ENCODE measurements at places on chromosomes 16 and 17.

DNA sequence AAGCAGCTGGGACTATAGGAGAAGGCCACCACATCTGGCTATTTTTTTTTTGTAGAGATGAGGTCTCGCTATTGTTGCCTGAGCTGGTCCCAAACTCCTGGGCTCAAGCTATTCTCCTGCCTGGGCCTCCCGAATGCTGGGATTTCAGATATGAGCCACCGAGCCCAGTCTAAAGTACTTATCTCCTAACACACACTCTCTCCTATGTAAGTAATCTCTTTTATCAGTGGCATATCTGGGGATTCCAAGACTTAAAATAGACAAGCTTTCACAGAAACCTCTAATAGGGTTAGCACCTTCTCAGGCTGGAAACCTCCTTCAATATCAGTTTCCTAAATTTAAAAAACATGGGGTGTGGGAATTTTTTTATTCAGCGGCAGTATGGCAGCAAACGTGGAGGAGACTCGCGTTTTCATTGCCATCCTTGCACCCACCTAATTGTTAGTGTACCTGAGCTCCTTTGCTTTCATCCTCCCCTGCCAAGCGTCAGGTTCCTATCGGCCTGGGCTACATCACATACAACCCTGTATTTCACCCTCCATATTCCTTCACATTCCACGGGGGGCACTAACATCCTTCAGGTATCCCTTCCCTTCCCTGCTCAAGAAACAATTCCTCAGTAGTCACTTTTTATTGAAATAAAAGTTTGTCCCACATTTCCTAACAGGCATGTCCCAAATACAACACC is 1.1 kb downstream of the EZH1 start:
- DNase-seq, result no peak

- no peak for DNase-seq
These were observed 146.4 kb upstream of the KCNJ16 start for GRCh38 chr17:69928611-69929010.

DNA sequence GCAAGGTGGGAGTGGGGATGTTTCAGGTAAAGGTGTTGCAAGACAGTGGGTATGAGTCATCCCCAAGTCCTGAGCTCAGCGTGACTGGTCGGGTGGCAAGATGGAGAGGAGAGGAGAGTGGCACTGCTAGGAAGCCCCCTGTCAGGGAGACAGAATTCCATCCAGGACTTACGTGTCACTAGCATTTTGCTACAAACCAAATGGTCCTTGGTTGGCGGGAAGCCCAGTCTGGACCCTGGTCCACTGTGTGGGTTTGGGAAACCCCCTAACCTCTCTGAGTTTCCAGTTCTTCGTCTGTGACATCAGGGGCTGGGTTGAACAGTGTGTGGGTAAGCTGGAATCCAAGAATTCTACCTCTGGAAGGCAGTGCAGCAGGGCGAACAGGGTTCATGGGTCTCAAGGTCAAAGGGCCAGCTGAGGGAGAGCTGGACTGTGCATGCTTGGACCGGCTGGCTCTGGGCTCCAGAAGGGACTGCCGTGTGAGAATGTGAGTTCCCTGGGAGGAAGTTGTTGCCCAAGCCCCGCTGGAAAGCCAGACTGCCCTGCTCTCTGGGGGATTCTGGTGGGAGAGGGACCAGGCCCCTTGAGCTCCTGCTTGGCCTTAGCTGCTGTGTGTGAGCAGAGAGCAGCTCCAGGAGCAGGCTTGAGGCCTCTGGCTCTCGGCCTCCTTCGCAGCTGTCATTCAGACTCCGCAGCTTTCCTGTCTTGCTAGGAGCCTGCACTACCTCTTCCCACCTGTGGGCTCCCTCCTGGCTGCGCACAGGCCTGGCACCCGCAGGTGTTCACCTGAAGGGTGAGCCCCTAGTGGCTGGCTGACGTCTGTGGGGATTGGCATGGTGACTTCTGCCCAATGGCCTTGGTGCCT is 84.6 kb downstream of the NT5M start:
- DNase-seq, result no peak

DNA sequence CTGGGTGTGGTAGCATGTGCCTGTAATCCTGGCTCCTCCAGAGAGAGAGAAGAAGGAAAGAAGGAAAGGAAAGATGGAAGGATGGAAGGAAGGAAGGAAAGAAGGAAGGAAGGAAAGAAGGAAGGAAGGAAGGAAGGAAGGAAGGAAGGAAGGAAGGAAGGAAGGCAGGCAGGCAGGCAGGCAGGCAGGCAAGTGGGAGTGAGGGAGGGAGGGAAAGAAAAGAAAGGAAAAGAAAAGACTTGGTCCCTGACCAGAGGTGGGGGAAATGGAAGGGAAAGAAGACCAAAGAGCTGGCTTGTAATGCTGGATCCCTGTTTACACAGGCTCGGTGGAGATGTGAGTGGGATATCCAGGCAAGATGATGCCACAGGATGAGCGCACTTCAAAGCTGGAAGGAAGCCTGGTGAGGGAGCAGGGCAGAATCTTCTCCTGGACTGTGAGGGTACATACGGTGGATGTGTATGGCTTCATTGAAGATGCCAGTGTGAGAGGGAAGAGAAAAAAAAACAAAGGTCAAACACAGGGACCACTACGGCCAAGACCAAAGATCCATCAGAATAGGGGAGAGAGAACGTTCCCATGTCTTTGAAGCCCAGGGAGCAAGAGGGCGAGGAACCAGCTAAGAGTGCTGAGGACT is 2.1 kb downstream of the CES1 start:
- DNase-seq, result no peak

DNA sequence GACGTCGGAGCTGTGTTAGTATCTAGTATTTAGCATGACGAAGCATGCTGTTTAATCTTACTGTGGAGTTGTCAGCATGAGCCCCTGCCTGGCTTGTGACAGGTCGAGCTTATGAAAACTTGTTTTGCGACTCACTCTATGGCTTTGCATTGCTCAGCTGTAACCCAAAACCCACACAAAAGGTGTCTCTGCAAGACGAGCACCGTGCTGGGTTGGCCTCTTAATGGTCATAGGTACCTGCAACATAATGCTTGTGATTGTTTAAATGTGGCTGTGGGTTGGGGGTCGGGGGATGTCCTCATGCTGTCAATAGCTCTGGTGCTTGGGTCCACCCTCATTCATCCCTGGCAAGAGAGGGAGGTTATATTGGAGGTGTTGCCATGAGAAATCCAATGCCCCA is 5.4 kb downstream of the NTN1 start:
- no peak for DNase-seq

GRCh38 chr17:72591289-72592241 is 470.7 kb downstream of the SOX9 start:
- DNase-seq, result peak; percentile 36

- no peak for DNase-seq
These were observed 17.8 kb downstream of the IRX3 start for GRCh38 chr16:54268766-54269165.

DNA sequence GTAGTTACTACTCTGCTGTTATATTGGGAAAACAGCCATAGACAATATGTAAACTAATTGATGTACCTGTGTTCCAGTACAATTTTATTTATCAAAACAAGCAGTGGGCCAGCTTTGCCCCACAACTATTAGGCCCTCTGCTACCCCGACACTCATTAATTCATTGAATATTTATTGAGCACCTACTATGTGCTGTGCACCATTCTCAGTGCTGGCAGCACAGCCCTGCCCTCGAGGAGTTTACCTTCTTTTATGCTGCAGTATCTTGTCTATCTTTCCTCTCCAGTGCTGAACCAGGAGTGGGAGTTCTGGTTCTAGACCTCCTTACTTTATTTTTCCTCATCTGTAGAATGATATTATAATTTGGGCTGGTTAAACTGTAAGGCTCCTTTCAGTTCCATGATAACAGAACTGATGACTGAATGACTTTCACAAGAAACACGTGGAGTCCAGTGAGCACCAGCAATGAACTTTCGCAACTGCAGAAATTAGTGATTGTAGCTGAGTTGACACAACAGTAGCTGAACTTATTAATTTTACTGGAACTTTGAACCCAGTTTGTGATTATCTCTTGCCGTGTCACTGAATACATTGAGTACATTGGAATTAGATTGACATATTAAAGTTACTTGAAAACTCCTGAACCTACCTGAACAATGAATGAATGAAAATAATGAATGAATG is 2.4 kb downstream of the GOSR2 start:
- no peak for DNase-seq

DNA sequence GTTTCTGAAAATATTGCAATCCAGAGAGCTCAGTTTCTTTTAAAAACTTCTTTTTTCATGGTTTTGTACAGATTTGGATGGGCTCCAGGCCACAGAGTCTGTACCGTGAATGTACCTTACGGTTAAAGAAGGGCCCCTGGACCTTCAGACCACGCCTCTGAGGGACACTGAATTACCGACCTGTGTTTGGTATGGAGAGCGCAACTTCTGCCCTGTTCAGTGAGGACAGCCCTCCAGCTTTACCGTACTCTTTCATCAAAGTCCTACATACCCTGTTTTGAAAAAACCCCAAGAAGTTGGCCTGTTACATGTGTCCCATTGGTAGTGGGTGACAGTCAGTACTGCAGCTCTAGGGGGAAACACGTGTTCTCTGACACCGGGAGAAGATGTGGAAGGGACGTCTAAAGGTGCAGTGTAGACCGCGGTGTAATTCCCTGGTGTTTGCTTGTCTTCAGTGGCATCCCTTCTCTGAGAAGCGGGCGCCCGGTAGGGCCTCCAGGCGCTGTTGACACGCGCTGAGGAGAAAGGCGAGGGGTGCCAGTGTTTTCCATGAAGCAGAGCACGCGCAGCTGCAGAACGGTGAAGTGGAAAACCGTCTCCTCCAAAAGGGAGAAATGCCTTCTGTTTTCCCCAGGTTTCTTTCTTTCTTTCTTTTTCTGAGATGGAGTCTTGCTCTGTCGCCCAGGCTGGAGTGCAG is 6.2 kb downstream of the PGS1 start:
- DNase-seq, result no peak

GRCh38 chr16:90046122-90046970 is 27.1 kb upstream of the DBNDD1 start:
- DNase-seq, result no peak

- no peak for DNase-seq
These were observed 118.3 kb downstream of the PPM1E start for GRCh38 chr17:58873926-58874325.

DNA sequence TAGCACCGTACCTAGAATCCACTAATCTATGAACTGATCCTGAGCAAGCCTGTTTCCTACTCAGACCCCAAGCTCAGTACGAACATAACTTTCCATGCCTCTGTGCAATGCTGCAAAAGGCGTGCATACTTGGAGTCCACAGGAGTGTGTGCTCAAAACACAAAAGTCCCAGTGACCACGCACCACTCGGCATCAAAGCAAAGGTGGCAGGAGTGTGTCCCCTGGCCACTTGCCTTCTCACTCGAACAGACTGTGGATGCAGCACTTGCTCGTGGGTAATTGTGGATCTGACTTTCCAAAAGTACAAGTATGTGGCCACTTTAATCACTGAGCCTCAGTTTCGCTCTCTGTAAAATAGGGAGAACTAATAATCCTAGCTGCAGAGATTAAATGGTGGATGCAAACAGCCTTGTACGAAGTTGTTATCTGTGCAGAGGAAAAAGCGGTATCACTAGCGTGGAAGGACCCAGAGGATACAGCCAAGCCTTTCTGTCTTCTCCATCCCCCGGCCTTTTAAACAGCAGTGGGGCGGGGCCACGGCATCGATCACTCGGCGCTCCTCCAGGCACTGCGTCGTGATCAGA is 311 bp upstream of the KDM8 start:
- no peak for DNase-seq

DNA sequence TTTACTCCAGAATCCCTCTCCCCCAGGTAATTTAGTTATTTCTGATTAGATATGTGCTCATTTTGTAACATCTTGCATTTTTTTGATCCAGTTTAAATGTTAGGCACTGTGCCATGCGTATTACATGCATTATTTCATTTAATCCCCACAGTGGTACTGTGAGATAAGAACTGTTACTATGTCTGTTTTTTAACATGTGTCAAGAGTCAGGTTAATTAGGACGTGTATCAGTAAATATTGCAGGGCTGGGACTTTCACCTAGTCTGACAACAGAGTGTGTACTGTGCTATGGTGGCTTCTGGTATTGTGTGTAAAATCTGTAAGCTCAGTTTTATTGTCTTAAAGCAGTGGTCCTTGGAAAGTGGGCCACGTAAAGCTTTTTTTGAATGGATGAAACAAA is 10.6 kb downstream of the RSPRY1 start:
- no peak for DNase-seq

GRCh38 chr16:11956558-11956957 is 8.5 kb upstream of the TNFRSF17 start:
- no peak for DNase-seq

DNA sequence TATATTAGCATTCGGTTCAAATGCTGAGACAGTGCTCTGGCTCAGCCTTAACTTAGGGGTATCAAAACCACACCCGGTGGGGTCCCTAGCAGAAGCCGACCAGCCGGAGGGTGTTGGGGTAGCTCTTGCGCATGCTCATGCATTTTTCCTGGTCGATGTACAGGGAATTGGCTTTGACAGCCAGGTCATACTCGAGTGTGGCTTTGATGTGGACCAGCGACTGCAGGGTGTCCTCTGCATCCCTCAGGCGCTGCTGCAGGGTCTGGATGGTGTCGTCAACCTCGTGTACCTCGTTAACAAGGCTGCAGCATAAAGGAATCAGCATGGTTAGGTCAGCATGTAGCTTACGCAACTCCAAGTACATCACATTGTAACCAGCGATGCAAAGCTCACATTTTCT is 37.5 kb downstream of the TEKT3 start:
- no peak for DNase-seq

DNA sequence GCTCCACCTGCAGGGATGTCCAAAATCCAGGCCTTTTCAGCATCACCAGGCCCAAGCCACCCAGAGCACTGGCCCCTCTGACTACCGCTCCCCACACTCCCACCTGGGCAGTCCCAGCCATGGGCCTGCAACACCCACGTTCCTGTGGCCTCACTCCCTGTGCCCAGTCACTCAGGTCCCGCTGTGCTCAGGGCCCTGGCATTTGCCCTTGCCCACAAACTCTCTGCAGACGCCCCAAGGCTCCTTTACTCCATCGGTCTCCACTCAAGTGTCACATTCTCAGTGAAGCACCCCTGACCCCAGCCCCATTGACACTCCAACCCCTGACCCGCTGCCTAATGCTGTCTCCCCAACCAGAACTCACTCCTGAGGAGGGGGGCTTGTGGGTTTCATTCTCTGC is 23.6 kb downstream of the MPG start:
- DNase-seq, result no peak

- DNase-seq, result no peak
These were observed 4.9 kb downstream of the ASGR2 start for GRCh38 chr17:7109461-7110322.

GRCh38 chr17:39165841-39166349 is at the start of gene ARL5C:
Gene ARL5C (minus strand): TSS chr17:39166161. CDS start chr17:39165760, 401 bp downstream.
- DNase-seq, result no peak

GRCh38 chr17:7880076-7880868 is 8.3 kb upstream of the CHD3 start:
- DNase-seq, result no peak

DNA sequence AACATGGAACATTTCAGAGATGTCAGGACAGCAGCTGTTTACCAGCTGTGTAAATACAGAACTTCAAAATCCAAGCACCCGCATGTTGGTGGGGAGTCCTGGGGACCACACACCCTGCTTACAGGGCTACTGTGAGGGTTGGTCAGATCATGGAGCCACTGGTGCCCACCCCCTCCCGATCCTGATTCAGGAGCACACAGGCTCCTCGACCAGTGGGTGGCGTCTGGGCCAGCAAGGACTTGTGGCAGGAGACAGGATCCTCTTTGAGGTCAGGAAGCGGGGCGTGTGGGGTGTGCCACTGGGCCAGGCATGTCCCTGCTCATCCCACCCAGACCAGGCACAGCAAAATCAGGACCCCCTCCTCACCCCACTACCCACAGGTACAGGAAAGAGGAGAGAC is 83.6 kb downstream of the SDK2 start:
- DNase-seq, result no peak

- peak; percentile 34 for DNase-seq
These were observed 22.5 kb downstream of the DNAI2 start for GRCh38 chr17:74296548-74296936.

GRCh38 chr16:72957303-72958277 is 90.3 kb downstream of the ZFHX3 start:
- no peak for DNase-seq
